ENCODE measurements at places on chromosomes 12 and 14.

- H3K36me3 ChIP-seq = no peaks in the 10 kb centered on the region
- H3K27me3 ChIP-seq = peaks cover 15% of the 10 kb centered on the region
- H3K27ac ChIP-seq = no peak overlapping the region
These were observed 4.0 kb upstream of the ARF3 start for GRCh38 chr12:48961331-48961730.

DNA sequence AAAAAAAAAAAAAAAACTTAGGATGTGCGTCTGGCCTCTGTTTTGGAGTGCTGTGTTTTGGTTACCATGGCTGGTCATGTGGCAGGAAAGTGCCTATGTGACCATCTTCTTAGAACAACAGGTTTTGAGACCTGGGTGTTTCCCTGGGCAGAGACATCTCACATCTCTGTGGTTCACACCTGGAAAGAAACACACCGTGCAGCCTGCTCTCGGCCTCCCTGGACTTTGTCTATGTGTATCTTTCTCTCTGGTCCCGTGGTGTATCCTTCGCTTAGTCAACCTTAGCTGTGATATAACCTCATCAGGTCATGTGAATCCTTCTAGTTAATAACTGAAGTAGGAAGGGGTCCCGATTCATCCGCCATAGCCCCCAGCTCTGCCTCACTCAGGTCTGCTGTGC is 22.6 kb downstream of the ACADS start:
- H3K27me3 ChIP-seq = no peaks in the 10 kb centered on the region
- H3K27ac ChIP-seq = no peak overlapping the region
- H3K4me3 ChIP-seq = no peak overlapping the region
- no peaks in the 10 kb centered on the region for H3K36me3 ChIP-seq
- DNase-seq = no peak

GRCh38 chr12:58148405-58148804 is 207.0 kb downstream of the ATP23 start:
- no peaks in the 10 kb centered on the region for H3K36me3 ChIP-seq
- no peaks in the 10 kb centered on the region for H3K27me3 ChIP-seq
- no peak overlapping the region for H3K27ac ChIP-seq
- peak; percentile 15 for DNase-seq
- H3K4me3 ChIP-seq = no peak overlapping the region
- no peaks in the 10 kb centered on the region for H3K4me1 ChIP-seq

- H3K4me1 ChIP-seq = peaks cover 13% of the 10 kb centered on the region
- H3K36me3 ChIP-seq = no peaks in the 10 kb centered on the region
- no peaks in the 10 kb centered on the region for H3K27me3 ChIP-seq
- DNase-seq = no peak
These were observed 193.7 kb upstream of the DIO3 start for GRCh38 chr14:101367421-101368261.

DNA sequence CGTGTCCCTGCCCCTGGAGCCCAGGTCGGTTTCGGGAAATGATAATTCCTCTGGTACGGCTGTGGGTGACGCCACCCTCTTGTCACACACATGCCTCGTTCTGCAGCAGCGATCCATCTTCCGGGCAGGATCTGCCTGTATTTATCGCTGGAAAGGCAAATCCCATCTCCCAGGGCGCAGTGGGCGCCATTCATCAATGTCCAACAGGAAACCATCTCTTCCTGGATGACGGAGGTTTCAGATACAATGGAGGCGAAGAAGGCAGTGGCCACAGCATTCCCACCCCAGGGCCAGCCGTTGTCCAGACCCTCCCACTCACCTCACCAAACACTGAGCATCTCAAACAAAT is 74.2 kb downstream of the NOC4L start:
- H3K4me3 ChIP-seq = no peak overlapping the region
- H3K4me1 ChIP-seq = no peaks in the 10 kb centered on the region
- no peak overlapping the region for H3K27ac ChIP-seq
- peaks cover 50% of the 10 kb centered on the region for H3K27me3 ChIP-seq
- no peaks in the 10 kb centered on the region for H3K36me3 ChIP-seq
- no peak for DNase-seq

- no peak for DNase-seq
- H3K27me3 ChIP-seq = no peaks in the 10 kb centered on the region
- no peaks in the 10 kb centered on the region for H3K4me1 ChIP-seq
- no peak overlapping the region for H3K27ac ChIP-seq
- H3K4me3 ChIP-seq = no peak overlapping the region
These were observed 31.8 kb upstream of the GNS start for GRCh38 chr12:64791036-64791435.
